Foreskin fibroblast (primary cell): ENCODE measurements at places on chromosomes 11 and 22.

DNA sequence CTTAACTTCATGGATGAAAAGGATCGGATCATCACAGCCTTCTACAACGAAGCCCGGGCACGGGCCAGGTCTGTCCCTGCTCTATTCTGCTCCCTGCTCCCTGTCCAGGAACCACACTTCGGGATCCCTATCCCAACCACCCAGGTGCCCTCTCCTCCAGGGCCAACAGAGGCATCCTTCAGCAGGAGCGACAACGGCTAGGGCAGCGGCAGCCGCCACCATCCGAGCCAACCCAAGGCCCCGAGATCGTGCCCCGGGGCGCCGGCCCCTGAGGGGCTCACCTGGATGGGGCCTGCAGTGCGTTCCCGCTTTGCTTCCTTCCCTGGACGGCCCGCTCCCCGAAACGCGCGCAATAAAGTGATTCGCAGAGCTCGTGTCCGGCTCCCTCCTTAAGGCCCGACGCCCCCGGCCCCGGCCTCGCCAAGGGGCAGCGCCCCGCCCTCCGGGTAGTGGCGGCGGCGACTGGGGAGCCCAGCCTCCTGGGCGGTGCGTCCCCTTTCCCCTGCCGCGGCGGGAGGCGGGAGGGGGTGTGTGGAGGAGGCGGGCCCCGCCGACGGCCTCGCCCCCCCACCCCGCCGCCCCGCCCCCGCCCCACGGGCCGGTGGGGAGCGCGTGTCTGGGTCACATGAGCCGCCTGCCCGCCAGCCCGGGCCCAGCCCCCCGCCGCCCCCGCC is at the start of gene VEGFB:
Gene VEGFB (plus strand): TSS at position 672 of the 674 bp plus-strand sequence. CDS start 250 bp downstream, outside the sequence.
- peak; percentile 82 for DNase-seq

DNA sequence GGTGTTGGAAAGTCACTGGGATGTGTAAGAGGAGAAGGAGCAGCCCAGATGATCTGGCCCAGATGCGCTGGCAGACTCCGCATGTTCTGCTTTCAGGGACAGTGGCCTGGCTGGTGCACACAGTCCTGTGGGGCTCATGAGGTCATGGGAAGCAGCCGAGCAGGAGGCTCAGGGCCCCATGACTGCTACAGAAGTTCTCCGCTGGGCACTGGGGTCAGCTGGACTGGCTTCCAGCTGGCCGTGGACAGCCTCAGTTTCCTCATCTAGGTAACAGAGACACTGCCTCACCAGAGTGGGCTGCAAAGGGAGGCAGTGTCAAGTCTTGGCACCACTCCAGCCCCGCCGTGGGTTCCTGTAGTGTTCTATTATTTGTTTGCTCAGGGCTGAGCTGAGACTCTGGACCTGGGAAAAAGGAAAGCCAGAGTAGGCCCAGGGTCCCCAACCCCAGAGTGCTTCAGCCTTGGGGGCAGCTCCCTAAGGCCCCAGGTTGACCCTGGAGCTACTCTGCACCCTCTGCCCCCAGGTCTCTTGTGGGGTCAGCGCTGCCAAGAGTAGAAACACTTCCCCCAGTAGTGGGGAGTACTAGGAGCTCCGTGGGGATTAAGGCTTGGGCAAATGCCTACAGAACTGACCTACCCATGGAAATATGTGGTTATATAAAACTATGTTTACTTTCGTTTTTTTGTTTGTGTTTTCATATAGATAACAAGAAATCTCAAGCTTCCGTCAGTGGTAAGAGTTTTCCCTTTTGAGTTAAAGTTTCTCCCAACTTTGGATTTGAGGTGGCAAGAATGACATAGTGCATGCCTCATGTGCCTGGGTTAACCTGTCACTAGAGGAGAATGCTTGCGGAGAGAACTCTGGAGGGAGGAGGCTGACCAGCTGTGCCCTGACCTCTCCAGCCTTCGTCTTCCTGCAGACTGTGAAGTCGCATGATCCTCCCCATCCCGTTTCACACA is 45.3 kb downstream of the MED15 start:
- DNase-seq: peak; percentile 90

- peak; percentile 74 for DNase-seq
Measured at GRCh38 chr11:79437981-79438630, 2.7 kb downstream of the TENM4 start.

- DNase-seq: no peak
Measured at GRCh38 chr11:1193326-1194230, 29.3 kb upstream of the MUC5B start.

DNA sequence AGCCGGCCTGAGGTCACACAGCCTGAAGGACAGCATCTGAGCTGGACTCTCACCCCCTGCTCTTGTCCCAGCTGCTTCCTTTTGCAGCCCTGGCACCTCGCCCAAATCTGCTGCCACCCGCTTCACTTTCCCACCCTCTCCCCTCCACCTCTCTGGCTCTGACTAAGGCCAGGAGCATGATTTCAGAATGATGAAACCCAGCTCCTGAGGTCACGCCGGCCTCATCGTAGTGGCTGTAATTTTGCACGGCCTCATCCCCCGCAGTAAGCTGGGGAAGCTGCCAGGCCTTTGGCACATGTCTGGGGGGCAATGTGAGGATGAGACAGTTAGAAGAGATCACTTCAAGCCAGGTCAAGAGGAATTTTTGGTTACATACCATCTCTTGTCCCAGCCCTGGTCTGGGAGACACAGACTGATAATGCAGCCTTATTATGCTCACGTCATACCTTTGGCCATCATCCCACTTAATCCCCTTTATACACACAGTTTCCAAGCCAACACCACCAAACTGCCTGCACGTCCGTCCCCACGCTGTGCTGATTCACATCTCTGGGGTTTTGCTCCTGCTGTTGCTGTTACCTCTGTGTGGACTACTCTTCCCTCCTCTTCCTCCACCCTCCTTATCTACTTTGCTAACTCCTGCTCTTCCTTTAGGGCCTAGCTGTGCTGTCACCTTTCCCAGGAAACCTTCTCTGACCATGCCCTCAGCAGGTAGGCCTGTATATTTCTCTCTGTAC is 58.1 kb downstream of the CHRDL2 start:
- DNase-seq: peak; percentile 96

DNA sequence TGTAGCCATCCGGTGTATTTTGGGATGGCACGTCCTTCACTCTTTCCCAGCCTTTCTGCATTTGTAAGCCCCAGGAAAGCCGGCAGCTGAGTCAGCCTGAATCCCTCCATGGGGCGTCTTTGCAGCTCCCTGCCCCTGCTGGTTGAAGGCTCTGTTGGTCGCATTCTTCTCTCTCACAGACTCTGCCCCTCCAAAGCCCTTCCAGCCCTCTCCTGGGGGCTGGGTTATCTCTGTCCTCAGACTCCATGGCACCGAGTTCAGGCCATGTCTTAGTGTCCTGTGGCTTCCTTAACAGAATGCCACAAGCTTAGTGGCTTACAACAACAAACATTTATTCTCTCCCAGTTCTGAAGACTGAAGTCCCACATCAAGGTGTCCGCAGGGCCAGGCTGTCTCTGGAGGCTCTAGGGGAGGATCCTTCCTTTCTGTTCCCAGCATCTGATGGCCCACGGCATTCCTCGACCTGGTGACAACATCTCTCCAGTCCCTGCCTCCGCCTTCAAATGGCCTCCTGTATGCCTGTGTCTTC is 62.2 kb downstream of the BCR start:
- DNase-seq: no peak

DNA sequence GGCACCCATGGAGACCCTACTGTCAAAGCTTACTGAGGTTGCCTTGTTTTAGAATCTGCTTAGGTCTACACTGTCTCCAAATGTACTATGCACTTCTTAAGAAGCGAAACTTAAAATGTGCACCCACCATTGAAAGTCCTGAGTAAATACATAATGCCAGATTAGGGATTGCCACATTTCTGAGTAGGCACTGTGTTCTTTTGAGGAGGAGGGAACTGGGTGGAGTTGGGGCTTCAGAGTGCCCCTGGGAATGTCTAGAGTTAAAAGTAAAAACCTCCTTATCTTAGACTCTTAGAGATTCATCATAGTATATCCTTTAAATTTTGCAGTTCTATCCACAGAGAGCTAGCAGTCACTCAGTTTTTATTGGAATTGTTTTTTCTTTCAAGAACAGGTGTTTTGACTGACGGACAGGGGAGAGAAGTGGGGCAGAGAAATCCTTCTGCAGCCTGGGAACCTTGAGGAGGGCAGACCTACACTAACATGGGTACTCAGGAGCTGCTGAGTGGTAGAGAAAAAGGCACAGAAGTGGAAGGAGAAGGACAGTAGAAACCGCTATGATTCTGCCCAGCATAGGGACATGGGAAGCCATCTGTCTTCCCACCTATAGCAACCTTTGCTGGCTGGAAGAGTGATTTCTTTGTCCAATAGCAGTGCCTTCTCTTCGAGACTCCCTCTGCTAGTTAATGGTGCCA is 33.4 kb upstream of the MICAL2 start:
- DNase-seq: no peak

DNA sequence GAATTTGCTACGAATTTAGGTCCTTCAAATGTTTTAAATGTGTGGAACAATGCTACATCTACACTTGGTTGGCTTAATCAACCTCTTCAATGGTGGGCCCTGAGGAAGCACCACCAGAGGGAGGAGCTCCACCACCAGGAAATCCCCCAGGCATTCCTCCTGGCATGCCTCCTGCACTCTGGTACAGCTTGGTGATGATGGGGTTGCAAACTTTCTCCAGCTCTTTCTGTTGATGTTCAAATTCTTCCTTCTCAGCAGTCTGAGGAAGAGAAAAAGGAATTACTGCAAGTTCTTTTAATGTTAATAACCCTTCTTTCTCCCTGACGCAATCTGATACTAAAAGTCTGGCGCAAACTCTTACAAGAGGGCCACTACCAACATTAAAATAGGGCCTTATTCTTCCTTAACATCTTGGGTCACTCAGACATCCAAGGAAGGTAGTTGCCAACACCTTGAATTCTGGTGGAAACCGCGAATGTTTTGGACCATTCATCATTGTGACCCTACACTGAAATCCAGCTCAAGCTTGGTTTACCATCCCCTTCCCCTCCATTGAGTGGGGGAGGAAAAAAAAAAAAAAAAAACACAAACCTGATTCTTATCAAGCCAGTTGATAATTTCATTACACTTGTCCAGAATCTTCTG is 4.2 kb downstream of the HSPA8 start:
- no peak for DNase-seq

DNA sequence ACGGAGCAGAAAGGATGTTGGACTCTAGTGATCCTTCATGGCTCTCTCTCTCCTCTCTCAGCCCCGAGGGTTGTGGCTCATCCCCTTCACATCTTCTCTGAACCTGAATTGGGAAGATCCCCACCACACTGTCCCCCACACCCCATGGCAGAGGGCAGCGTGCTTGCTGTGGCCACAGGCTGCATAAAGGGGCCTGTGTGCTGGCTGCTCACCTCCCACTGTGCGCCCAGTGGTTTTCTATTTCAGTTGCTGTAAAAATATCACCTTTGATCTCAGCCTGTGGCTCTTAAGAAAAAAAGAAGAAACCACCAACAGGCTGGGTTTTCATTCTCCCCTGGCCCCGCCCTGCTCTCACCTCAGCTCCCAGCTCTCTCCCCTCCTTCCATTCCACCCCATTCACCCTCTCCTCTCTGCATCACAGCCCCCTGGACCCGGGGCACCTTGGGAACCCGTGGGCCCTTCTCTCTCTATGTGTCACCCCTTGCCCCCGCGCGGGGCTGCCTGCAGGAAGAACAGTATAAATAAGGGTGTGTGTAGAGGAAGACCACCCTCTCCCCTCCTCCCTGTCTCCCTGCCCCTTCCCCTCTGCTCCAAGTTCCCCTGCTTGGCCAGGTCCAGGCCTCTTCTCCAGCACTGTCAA is 25.8 kb upstream of the WNT11 start:
- DNase-seq: no peak

GRCh38 chr22:36691488-36691887 is 12.1 kb downstream of the CACNG2 start:
- no peak for DNase-seq

DNA sequence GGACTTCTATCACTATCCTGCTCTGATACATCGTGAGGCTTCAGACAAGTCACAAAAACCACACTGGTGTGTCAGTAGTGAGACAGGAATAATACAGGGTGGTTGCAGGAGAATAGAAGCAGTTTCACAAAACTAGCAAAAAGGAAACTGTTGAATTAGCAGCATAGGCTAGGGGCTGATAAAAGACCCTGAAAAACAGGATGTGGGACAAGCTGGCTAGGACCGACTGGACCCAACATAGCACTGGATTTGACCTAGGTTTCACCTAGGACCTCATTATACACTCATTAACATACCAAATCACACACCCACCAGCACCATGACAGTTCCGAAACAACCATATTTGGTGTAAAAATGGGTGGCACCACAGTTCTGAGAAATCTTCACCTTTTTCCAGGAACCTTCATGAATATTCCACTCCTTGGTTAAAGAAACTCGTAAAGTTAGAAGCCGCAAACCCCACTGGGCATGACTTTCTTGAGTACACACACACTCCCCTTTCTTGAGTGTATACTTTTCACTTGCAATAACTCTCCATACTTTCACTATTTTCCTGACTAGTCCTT is 76.2 kb downstream of the SLC1A2 start:
- no peak for DNase-seq

GRCh38 chr22:33823552-33823951 is 96.7 kb downstream of the LARGE1 start:
- DNase-seq: no peak

- DNase-seq: no peak
Measured at GRCh38 chr11:86176165-86176884, 68.2 kb upstream of the EED start.

- no peak for DNase-seq
Measured at GRCh38 chr11:64776875-64777274, 1.5 kb downstream of the SF1 start.

DNA sequence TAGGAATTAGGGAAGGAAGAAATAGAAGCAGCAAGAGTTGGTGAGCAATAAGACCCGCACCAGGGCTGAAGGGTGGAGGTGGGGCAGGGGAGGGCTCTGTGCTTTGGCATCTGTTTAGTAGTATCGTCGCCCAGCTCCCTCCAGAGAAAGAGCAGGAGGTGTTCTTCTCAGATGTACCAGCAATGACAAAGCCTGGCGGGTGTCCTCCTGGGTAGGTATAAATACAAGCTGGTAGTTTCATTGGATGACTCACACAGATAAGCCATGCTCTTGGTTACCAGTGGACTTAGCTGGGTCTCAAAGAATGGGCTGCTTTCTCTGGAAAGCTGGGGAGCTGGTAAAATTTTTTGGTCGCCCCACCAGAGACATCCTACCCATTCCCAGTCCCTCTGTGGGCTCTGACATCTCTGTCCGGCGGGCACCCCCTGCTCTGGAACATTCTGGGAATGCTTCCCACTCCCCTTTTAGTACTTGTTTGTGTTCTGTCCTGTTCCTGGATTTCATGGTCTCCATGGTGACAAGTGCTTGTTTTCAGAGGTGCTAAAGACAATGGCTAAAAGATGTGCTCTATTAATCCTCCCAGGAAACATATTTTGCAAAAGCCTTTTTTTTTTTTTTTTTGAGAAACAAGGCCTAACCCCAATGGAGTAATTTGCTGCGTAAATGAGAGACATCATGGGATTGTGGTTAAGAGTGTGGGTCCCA is 15.4 kb upstream of the TUBA8 start:
- DNase-seq: no peak
